ENCODE measurements at places on chromosomes 2 and 18.

DNA sequence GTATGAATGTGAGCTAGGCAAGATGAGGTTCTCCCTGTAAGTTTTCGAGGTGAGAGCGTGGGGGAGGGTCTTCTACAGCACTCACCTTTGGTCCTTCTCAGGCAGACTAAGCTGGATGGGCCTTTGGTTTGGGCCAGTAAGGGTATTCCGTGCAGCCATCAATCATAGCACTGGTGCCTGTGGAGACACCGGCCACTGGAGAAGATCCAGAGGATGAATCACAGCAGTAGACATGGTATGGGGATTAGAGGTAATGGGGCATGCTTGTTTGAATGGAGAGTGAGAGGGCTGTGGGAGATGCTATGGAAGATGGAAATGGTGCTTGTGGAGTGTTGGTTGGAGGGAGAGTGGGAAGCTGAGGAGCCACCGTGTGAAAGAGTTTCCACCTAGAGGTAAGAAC, 16.1 kb downstream of the MAPRE3 start:
- no peak for DNase-seq

DNA sequence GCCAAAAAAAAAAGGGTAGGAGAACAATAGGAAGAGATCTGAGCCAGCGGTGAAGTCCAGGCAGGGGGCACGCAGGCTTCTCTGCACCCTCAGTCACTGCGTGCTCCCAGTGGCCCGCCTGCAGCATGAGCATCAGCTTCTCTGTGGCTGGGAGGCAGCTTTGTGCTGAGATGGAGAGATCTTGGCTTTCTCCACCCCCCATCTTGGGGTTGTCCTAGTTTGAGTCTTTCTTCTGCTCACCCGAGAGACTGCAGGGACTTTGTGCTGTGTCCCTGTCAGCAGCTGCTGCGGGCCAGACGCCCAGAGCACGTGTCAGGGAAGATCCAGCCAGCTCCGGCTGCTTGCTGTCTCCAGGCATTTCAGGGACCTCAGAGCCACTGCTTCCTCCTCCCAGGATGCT, 20.3 kb downstream of the TRAPPC12 start:
- no peak for DNase-seq

- DNase-seq, result no peak
Measured at GRCh38 chr18:26637324-26637723, 89.0 kb upstream of the KCTD1 start.

DNA sequence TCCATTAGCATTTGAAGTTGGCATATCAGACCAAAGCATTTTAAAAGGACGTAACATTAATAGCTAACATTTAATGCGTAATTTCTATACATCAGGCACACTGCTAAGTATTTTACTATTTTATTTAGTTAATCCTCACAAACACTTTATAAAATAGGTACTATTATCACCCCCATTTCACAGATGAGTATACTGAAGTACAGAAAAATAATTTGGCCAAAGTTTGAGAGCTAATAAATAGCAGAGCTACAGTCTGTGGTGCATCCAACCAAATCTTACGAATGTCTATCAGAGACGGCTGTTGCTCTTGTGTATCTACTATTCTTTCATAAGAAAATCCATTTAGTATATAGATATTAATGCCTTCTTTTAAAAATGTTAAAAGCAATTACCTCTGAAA, 11.9 kb downstream of the TYW5 start:
- DNase-seq, result no peak

GRCh38 chr18:45730832-45731575, 7.0 kb downstream of the SLC14A1 start:
- no peak for DNase-seq

- no peak for DNase-seq
Measured at GRCh38 chr2:135097532-135098231, 45.6 kb downstream of the RAB3GAP1 start.

GRCh38 chr2:170115501-170116229, 62.3 kb upstream of the MYO3B start:
- DNase-seq, result no peak

- no peak for DNase-seq
Measured at GRCh38 chr2:18993756-18994338, 364.6 kb downstream of the OSR1 start.

Data from T-helper 1 cell (primary cell).